ENCODE measurements at places on chromosomes 12 and 14. TPM values are rescaled to one million over a fixed set of nuclear protein-coding genes. Genes with fewer than 3 reads are reported as not detected.

- H3K4me3 ChIP-seq: no peak overlapping the region
- H3K27me3 ChIP-seq: no peaks in the 10 kb centered on the region
Observed at GRCh38 chr14:101109981-101110728, 206.6 kb upstream of the RTL1 start.

The OAS3 gene
- 20.1 TPM for total RNA-seq

The TMEM116 gene
- 11.5 TPM for total RNA-seq

DNA sequence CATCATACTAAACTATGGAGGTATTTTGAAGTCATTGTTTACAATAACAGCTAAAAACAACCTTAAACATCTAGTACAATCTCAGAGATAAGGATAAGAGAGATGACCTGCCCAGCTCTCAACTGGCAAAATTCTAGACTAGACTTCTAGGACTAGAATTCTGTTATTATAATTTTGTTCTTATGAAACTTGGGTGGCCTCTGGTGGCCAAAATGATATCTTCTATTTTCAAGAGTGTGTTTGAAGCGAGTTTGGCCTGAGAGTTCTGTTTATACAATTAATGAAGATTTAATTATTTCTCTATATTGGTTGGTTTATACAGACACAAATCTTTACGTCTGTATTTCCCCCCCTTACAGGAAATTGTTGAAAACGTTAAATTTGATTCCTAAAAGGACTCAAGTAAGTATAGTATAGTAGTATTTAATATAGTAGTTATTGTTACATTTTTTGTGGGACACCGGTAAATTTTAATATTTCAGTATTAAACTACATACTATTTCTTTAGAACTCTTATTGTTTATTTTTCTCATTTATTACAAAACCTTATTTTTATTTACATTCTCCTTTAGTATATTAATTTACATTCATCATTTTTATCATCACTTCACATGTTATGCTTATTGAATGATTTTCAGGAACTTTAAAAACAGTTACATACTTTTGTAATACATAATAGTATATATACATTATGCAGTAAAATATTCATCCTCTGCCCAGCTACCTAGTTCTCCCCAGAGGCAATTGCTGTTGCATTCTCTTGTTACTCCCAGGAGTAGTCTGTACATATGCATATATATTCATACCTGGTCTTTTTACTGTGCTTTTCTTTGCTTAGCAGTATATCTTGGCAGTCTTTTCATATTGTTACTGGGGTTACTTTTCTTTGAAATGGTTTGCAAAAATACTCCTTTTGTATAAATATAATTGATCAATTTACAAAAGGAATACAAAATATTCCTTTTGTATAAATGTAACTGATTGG is 6.6 kb downstream of the PPHLN1 start:
- H3K4me1 ChIP-seq: peaks cover 15% of the 10 kb centered on the region
- H3K4me3 ChIP-seq: no peak overlapping the region
- DNase-seq: no peak
- H3K36me3 ChIP-seq: peaks cover 1% of the 10 kb centered on the region

DNA sequence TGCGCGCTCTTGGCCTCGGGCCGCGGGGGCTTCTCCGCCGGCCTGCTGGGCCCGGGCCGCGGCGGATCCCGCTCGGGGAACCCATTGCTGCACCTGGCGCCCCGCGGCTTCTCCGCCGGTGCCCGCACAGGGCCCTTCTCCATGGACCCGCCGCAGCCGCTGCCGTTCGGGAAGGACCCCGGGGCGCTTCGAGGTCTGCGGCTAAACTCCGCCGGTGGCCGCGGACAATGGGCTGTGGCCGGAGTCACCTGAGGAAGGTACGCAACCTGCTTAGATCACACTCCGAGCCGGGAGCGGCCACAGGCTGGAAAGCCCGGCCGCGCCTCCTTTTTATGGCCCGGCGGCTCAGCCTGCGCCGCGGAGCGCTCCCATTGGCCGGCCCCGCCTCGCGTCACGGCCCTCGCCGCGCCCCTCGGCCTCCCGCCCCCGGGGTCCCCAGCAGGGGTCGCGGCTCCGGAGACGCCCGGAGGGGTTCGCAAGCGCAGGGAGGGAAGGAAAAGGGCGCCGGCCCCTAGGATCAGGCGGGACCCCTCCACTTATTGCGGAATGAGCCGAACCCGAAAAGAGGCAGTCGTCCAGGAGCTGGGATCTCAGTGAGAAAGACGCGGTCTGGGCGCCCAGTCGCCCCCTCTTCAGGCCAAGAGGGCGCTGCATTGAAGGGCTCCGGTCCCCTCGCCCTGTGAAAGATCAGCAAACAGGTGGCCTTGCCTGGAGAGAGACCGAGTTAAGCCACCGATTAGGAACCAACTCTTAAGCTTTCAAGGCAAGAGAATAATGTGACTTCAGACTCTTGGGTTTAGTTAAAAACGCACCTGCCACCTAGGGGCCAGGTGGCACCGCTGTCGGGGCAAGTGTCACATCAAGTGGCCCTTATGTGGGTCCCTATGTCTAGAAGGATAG is at the start of gene GCH1:
Gene GCH1, minus strand, starts transcription at position 306 of the 900 bp plus-strand sequence. Its CDS starts 163 bp downstream, at position 143.
- H3K4me1 ChIP-seq: peaks cover 7% of the 10 kb centered on the region
- H3K27ac ChIP-seq: peak within 1 kb of the TSS; percentile 69
- no peaks in the 10 kb centered on the region for H3K36me3 ChIP-seq
- no peaks in the 10 kb centered on the region for H3K27me3 ChIP-seq
- no peak for DNase-seq

The KRT82 gene
- total RNA-seq: not detected

The PTPRQ gene
- total RNA-seq: 0.25 TPM

The TAS2R8 gene
- 0.98 TPM for total RNA-seq

DNA sequence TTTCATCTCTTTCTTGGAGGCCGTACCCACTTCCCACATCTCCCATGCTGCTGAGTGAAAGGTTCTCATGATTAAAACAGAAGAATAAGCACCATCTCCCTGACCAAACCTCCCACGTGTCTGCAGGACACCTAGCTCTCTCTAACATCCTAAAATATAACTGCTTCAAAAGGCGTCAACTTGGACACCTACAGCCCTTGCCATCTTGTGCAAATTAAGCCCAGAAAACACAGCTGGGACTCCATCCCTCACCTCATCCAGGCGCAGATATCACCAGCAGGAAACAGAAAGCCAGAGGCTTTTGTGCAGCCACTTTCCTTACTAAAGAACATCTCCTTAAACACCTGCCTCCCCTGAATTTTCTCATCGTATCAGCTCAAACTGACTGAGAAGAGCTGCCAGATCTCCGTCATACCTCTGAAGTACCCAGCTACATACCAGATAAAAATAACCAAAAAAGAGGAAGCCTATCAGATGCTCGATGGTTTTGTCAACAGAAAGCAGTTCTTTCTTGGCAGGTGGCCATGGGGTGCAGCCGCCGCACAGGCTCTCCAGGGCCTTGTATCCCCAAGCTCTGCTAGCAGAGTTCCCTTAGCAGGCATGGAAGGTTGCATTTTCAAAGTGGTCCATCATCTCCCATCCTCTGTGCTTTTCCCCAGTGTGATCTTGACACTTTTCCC is 28.8 kb downstream of the MAP3K9 start:
- H3K27me3 ChIP-seq: no peaks in the 10 kb centered on the region
- DNase-seq: no peak
- no peak overlapping the region for H3K4me3 ChIP-seq
- H3K36me3 ChIP-seq: no peaks in the 10 kb centered on the region
- no peak overlapping the region for H3K27ac ChIP-seq

GRCh38 chr14:66234411-66234810 is 251.8 kb upstream of the CCDC196 start:
- no peak overlapping the region for H3K4me3 ChIP-seq
- no peak overlapping the region for H3K27ac ChIP-seq
- H3K4me1 ChIP-seq: no peaks in the 10 kb centered on the region
- peak; percentile 56 for DNase-seq

GRCh38 chr12:5264006-5264405 is 167.9 kb upstream of the NTF3 start:
- no peak overlapping the region for H3K27ac ChIP-seq
- peaks cover 39% of the 10 kb centered on the region for H3K4me1 ChIP-seq
- no peaks in the 10 kb centered on the region for H3K36me3 ChIP-seq

GRCh38 chr14:31051511-31051910 is 25.3 kb upstream of the STRN3 start:
- peaks cover 13% of the 10 kb centered on the region for H3K4me1 ChIP-seq
- H3K36me3 ChIP-seq: no peaks in the 10 kb centered on the region
- H3K27ac ChIP-seq: no peak overlapping the region
- no peak overlapping the region for H3K4me3 ChIP-seq

The TMEM132D gene
- not detected for total RNA-seq

The TDRD9 gene
- total RNA-seq: 0.74 TPM

DNA sequence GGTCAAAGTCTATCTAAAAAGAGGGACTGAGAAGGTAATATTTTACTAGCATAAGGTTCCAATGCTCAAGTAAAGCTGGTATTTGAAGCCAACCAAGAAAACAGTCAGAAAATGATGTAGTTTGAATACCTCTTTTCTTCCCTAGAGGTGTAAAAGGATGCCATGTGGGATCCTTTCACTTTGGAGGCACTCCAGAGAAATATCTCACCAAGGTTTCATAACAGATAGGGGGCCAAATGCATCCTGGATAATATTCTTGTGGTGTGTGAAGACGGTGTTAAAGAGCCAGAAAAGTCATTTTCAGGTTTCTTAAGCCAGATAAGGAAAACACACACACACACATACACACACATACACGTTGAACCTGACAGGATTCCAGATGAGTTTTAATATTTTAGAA is 136.1 kb upstream of the PRKD1 start:
- no peak overlapping the region for H3K4me3 ChIP-seq
- no peaks in the 10 kb centered on the region for H3K27me3 ChIP-seq
- no peaks in the 10 kb centered on the region for H3K36me3 ChIP-seq
- no peaks in the 10 kb centered on the region for H3K4me1 ChIP-seq
- DNase-seq: no peak

GRCh38 chr12:128991716-128992115 is 138.4 kb downstream of the GLT1D1 start:
- no peaks in the 10 kb centered on the region for H3K36me3 ChIP-seq
- DNase-seq: no peak
- H3K27me3 ChIP-seq: no peaks in the 10 kb centered on the region

The PGF gene
- total RNA-seq: 8.3 TPM

- no peaks in the 10 kb centered on the region for H3K36me3 ChIP-seq
- no peak overlapping the region for H3K27ac ChIP-seq
- H3K4me1 ChIP-seq: no peaks in the 10 kb centered on the region
- no peak overlapping the region for H3K4me3 ChIP-seq
Observed at GRCh38 chr14:57487771-57488170, 5.9 kb downstream of the CCDC198 start.

GRCh38 chr14:56805201-56805991 is 4.9 kb downstream of the OTX2 start:
- H3K27ac ChIP-seq: no peak overlapping the region
- DNase-seq: no peak
- no peaks in the 10 kb centered on the region for H3K36me3 ChIP-seq
- H3K27me3 ChIP-seq: peaks cover 28% of the 10 kb centered on the region
- H3K4me1 ChIP-seq: peaks cover 19% of the 10 kb centered on the region

GRCh38 chr14:32593290-32593942 is 264.3 kb downstream of the AKAP6 start:
- H3K27ac ChIP-seq: no peak overlapping the region
- no peak for DNase-seq
- peaks cover 14% of the 10 kb centered on the region for H3K4me1 ChIP-seq

DNA sequence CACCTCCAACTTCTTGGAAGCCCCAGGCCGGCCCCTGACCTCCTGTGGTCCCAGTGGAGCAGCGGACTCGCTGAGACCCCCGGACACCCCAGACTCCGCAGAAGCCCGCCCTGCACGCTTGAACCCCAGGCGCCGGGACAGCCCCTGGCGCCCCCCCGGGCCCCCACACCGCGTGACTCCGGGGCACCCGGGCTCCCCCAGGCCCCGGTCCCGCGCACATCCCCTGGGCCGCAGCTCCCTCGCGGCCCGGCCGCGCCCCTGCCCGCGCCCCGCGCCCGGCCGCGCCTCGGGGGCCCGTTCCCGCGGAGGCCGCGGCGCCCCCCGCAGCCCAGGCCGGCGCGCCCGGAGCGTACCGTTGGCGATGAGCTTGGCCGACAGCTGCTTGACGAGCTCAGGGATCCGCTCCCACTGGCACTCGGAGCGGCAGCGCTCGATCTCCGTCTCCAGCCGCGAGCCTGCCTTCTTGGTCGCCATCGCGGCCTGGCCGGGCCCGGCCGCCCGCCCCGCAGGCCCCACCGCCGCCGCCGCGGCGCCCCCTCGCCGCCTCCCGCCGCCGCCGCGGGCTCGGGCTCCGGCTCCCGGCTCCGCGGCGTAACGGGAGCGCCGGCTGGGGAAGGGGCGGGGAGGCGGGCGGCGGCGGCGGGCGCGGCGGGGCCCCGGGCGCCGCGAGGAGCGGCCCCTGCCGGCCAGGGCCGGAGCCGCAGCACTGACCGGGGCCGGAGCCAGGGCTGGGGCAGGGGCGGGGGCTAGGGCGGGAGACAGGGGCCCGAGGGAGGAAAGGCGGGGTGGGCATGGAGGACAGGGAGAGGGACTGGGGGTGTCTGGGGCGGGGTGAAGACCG is at the start of gene TTC7B:
Gene TTC7B, minus strand, starts transcription at position 609 of the 841 bp plus-strand sequence. Its CDS starts 135 bp downstream, at position 474.
- H3K27ac ChIP-seq: no peak within 1 kb of the TSS
- H3K4me1 ChIP-seq: peaks cover 20% of the 10 kb centered on the region
- no peaks in the 10 kb centered on the region for H3K27me3 ChIP-seq
- no peak for DNase-seq
- no peaks in the 10 kb centered on the region for H3K36me3 ChIP-seq

- no peak overlapping the region for H3K4me3 ChIP-seq
- no peak overlapping the region for H3K27ac ChIP-seq
Observed at GRCh38 chr12:54214553-54215406, 26.0 kb upstream of the SMUG1 start.

DNA sequence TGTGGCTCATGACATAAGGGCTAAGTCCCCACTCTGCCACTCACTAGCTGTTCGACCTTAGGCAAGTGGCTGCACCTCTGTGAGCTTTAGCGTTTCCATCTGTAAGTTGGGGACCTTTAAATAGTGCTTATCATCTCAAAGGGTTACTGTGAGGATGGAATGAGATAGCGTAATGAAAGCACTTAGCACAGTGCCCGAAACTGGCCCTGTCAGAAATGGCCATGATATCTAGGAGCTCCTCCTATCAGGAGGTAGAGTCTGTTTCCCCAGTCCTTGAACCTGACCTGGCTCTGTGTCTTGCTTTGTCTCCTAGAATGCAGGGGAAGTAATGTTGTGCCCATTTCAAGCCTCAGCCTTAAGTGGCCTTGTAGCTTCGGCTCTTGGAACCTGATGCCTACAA is 211.0 kb downstream of the RBM19 start:
- H3K27ac ChIP-seq: no peak overlapping the region
- no peaks in the 10 kb centered on the region for H3K36me3 ChIP-seq
- no peak overlapping the region for H3K4me3 ChIP-seq
- no peak for DNase-seq
- no peaks in the 10 kb centered on the region for H3K4me1 ChIP-seq

GRCh38 chr14:103423050-103423461 is 37.8 kb downstream of the MARK3 start:
- no peaks in the 10 kb centered on the region for H3K36me3 ChIP-seq
- no peaks in the 10 kb centered on the region for H3K27me3 ChIP-seq
- no peak for DNase-seq
